T-cell (primary cell): ENCODE measurements at places on chromosomes 7 and 10. TPM values are rescaled to one million over a fixed set of nuclear protein-coding genes. Genes with fewer than 3 reads are reported as not detected.

NEUROD6 gene
- total RNA-seq, result not detected

TRPV6 gene
- total RNA-seq, result not detected

CLRN3 gene
- not detected for total RNA-seq

MEPCE gene
- 63.2 TPM for total RNA-seq

SLC26A5 gene
- total RNA-seq, result 0.22 TPM

C10orf67 gene
- total RNA-seq, result not detected

SEMA3E gene
- not detected for total RNA-seq

- DNase-seq, result no peak
These were observed 23.7 kb downstream of the UMAD1 start for GRCh38 chr7:7664291-7664690.

DNA sequence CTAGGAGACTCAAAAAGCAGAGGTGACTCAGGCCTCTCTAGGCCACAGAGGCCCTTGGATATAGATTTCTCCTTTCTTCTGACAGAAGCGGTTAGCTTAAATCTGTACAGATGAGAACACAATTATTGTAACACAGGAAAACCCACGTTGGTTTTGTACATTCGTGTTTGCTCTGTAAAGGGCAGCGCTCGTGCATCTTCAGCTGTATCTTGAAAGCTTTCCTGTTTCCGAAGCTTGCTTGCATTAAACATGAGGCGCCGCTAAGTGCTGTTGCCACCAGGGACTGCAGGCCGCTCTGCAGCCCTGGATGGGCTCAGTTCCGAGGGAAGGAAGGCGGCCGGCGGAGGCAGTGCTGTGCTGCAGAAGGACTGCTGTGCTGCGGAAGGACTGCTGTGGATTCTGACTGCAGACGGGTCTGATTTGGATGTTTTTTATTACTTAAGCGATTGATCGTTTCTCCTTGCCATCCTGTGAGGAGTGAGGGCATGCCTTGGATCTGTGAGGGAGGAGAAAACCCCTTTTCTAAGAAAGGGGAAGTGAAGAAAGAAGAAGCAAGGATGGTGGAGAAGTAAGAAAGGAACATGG, 53.3 kb downstream of the FHIP2A start:
- DNase-seq, result no peak

DNA sequence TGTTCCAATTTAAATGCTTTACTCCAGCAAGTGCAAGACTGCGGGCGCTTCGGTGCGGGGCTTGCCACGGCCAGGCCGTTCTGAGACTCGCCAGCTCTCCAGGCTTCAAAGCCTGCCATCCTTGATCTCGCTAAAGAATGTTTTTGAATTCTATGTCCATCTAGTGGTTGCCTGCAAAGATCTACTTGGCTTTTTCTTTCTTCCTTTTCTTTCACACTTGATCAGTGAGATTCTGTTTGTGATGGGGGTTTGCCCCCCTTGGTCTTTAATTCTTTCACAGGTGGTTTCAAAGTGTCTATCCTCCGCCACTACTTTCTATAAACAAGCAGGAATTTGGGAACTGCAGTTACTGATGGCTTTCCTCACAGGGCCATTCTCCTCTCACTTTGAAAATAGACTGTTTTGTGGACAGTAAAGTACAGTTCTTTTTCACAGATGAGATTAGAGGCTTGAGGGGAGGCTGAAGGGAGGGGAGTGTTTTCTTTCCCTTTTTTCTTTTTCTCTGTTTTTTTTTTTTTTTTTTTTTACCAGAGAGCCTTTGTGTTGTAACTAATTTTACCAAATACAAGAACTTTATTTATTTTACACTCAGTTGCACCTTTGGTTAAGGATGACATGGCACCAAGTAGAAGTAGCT, 15.2 kb upstream of the FBXW4 start:
- DNase-seq, result no peak

DNA sequence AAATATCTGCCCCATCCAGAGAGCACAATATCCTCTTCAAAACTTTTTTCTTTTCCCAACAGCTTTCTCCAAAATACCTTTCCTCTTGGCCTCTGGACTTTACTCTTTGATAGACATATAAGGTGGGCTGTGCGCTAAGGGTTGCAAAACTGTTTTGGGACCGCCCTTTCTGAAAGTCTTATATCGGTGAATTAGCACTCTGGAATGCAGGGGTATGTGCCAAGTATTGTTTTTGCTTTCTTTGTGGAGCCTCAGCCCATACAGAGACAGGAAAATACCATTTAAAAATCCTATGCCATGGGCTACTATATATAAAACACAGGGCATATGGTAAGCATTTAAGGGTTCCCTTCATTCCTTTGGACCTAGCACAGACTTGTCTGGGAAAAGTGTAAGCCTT, 37.7 kb downstream of the PPP1R17 start:
- no peak for DNase-seq
